ENCODE measurements at places on chromosomes 3 and 15.

DNA sequence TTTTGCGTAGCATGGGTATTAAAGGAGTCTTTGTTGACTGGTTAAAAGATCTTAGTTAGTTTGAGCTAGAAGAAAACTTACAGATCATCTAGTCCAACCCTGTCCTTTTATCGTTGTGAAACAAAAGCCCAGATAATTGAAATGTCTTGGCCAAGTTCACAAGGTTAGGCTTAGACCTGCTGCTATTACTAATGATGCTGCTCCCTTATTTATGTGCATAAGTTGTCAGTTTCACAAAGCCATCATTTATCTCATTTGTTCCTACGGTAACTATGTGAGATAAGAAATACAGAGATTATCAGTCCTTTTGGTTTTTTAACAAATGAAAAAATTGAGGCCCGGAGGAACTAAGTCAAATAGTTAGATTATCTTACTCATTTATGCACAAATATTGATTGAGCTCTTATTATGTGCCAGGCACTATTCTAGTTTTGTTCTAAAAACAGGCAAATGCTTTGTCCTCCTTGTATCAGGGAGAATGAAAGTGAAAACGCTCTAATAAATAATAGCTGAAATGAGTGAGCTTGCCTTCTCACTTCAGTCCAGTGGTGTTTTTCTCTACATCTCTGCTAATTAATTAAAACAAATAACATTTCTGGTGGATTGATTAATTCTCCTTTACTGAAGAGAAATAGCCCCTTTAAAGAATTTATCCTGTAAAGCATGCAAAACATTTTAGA lies 49.1 kb upstream of the TPRG1 start:
- DNase-seq = no peak

DNA sequence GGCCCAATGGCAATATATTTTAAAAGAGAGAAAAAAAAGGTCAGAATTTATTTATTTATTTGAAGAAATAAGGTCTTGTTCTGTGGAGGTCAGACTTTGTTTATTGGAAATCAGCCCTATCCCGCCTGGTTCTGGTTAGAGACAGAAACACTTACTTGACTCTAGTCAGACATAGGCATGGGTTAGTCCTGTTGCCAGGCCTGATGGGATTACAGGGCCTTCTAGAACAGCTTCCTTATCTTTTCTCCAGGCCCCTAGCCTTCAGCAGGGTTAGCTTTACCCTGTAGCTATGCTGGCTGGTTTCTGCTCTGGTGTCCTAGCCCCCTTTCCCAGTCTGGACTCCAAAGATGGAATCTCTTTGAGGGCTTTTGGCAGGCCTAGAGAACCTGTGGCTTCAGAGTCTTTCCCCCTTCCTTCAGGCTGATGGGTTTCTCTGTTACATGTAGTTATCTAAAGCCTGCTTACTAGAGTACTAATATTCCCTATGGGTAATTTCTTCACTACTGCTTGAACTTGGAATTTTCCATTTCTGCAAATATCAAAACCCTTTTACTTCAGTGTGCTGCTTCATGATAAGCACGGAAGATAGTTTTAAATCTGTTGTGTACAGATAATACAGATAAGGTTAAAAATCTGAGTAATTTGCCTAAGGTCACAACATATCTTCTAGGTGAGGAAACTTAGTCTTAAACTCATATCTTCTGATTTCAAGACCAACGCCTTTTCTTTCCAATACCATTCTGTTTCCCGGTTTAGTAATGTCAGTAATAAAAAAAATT lies 10.6 kb downstream of the IREB2 start:
- DNase-seq = no peak

- DNase-seq = no peak
These were observed 51.5 kb downstream of the TTC23 start for GRCh38 chr15:99197856-99198255.

- DNase-seq = peak; percentile 14
These were observed 10.9 kb downstream of the MESP1 start for GRCh38 chr15:89740137-89740536.

- no peak for DNase-seq
These were observed 265.0 kb upstream of the AZI2 start for GRCh38 chr3:28613511-28614106.

DNA sequence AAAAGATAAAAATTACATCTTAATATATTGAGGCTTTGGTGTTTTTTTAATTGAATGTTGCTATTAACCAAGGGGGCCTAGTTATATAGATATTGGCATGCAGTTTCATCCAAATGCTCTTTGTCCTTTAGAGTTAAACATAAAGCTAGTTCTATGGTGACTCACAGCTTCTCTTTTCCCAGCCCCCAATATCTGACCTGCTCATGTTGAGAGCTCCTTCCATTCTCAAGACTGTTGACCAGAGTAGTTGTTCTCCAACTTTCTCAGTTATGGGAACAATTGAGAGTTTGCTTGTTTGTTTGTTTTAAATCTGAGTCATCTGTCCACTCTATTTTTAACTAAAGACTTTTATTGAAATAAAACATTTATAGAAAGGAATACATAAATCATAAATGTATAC lies 15.8 kb upstream of the RARB start:
- DNase-seq = no peak

DNA sequence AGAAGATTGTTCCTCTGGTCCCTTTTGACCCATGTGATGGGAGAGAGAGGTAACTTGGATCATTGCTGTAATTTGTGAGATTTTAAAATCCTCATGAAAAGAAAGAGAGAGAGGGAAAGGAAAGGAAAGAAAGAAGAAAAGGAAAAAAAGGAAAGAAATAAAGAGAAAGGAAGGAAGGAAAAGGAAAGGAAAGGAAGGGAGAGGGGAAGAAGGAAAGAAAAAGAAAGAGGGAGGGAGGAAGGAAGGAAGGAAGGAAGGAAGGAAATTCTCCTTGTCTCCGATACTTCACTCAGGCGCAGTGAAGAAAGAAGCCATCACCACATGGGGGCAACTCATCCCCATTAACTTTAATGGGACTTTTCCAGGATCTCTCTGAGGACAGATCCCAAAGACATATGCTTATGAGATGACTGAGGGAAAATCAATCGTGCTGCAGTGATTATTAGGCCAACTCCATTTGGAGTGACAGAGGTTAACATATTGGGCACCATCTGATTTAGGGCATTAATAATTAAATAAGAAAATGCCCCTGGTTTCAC lies 123.0 kb downstream of the MEGF11 start:
- DNase-seq = no peak

GRCh38 chr15:30924353-30924752 lies 20.6 kb downstream of the FAN1 start:
- no peak for DNase-seq

- no peak for DNase-seq
These were observed 309.8 kb upstream of the LRRC3B start for GRCh38 chr3:26312816-26313215.

GRCh38 chr15:21260966-21261395 lies 179.3 kb downstream of the POTEB3 start:
- no peak for DNase-seq

GRCh38 chr3:167473863-167474262 lies at the start of gene SERPINI2:
TSS of gene SERPINI2 (minus strand) at chr3:167474042. CDS start at chr3:167471834, 2,208 bp downstream.
- no peak for DNase-seq

- no peak for DNase-seq
These were observed 36.6 kb downstream of the MUC20 start for GRCh38 chr3:195757438-195757770.

DNA sequence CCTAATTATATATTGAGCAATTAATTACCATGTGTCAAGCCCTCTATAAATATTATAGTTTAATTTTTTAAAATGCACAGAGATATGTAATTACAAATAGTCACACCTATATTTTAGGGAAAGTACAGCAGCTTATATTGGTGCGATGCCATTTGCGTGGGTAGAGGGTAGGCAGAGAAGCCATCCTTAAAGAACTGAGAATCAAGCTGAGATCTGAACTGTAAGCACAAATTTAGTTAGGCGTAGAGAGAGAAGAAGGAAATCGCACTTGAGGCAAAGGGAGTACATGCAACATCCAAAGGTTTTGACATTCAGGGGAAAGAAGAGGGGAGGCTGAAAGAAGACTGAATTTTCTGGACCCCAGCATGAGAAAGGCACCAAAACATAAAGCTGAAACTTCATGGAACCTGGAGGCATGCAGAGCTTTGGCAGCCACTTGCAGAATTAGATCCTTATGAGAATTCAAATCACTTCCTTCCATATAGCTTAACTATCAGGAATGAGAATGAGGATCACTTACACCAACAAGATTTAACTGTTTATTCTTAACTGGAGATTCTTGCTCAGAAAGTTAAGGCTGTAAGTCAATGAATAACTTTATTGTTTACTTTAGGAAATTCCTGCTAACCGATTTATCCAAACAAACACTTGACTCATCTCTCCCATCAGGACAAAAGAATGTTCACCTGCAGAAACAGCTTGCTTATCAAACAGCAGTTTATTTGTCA lies 114.3 kb downstream of the TGFBR2 start:
- DNase-seq = no peak

All from activated naive CD8-positive, alpha-beta T cell treated with anti-CD3 and anti-CD28 coated beads, Interleukin-2, amount 50 U/mL, for 16 hours (primary cell).